ENCODE measurements at places on chromosomes 7 and 10. TPM values are rescaled to one million over a fixed set of nuclear protein-coding genes. Genes with fewer than 3 reads are reported as not detected.

DNA sequence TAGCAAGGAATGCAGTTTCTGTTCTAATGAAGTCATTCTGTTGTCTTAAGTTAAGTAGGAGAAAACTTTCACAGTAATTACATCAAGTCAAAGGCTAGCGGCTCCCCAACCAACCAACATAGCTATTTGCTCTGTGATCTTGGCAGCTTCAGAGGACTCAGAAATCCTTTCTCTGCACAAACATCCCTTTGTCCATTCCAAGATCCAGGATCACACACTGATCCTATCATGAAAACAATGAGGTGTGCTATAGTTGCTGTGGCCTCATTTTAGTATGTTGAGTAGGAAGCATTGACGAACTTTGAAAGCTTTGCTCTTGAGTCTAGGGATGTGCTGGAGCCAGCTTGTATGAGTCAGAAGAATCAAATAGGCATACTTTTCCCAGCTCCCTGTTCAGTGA lies 218.2 kb upstream of the PRSS58 start:
- no peak for DNase-seq

- DNase-seq: no peak
These were observed 527 bp upstream of the HERPUD2 start for GRCh38 chr7:35695473-35695850.

- DNase-seq: no peak
These were observed 525.8 kb downstream of the NRG3 start for GRCh38 chr10:82400841-82401240.

DNA sequence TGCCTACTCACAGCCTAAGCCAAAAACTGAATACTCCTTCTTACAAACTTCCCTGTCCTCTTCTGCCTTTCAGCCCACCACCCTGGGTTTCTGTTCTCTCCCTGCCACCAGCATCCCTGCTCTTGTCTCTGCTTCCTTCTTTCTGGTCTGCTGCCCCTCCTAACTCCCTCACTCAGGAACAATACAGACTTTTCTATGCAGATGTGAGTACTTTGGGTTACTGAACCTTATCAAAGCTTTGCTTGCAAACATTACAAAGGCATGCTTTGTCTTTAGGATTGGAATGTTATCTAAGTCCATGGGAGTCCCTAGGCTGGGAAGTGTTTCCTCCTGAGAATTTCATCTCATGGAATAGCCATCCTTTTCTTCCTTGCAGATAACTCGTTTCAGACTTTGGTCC lies 28.9 kb downstream of the CNNM1 start:
- no peak for DNase-seq

DNA sequence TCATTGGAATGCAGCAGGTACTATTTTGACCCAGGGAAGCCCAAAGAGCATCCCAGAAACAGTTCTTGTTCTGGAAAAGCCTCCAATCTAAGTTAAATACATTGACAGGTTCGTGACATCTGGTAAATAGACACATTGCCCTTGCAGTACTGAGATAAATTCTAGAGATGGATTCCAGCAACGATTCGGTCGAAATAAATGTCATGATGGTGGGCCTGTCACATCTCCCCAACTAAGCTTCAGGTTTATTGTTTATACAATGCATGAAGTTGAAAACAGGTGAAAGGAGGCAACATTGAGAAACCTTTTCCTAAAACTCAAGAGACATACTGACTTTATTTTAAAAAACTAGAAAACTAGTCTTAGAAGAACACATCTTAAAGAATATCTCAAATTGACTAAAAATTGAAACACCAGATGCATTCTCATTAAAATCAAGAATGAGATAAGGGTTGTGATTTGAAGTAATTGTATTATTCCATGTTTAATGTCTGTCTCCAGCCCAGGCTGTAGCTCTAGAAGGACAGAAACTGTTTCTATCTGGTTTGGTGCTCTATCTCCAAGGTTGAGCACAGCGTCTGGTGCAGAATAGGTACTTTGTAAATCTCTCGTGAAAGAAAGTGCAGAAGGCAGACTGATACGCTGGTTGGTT lies 114.0 kb downstream of the CABCOCO1 start:
- DNase-seq: no peak

GRCh38 chr10:46223064-46223480 lies 63.7 kb upstream of the ANTXRL start:
- DNase-seq: no peak

GRCh38 chr10:20608503-20608902 lies 288.6 kb downstream of the NEBL start:
- DNase-seq: no peak

- DNase-seq: no peak
These were observed 257.7 kb upstream of the SP8 start for GRCh38 chr7:21044384-21044783.

GATA3 gene
- 30.9 TPM for total RNA-seq
